ENCODE measurements at places on chromosomes 6 and 20.

- DNase-seq: no peak
These were observed 93.0 kb downstream of the NDUFAF5 start for GRCh38 chr20:13877793-13878192.

DNA sequence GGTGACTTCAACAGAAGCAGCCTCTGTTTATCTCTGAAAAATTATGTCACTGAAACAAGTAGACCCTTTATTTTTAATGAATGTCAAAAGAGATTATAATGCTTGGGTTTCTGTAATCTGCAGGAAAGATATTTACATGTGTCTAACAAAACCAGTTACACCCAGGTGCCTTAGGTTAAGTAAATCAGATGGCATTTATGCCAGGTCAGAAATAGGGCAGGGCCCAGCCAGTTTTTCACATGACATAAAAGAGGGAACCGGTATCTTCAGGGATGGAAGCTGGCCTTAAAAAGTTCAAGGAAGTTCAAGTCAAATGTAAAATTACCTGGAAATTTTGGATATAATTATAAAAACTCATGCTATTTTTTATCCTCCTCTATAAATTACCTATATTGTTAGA lies 14.2 kb upstream of the ENPP4 start:
- no peak for DNase-seq

- no peak for DNase-seq
These were observed 228.7 kb downstream of the BCKDHB start for GRCh38 chr6:80335121-80335531.

DNA sequence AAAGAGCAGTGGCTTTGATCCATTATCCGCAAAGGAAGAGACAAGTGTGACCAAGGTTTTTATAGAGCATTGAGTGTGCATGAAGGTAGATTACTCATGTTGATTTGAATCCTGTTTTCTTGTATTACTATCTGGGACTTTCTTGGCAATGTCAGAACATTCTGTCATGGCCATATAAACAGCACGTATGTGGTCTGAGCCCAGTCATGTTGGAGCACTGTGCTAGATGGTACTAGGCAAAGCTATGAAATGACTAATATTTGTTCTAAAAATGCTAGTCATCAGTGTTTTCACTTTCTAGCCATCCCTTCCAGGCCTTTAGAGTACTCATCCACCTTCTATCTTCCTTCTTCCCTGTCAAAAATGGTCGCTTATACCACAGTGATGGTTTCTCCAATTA lies 278.6 kb upstream of the FLRT3 start:
- no peak for DNase-seq

DNA sequence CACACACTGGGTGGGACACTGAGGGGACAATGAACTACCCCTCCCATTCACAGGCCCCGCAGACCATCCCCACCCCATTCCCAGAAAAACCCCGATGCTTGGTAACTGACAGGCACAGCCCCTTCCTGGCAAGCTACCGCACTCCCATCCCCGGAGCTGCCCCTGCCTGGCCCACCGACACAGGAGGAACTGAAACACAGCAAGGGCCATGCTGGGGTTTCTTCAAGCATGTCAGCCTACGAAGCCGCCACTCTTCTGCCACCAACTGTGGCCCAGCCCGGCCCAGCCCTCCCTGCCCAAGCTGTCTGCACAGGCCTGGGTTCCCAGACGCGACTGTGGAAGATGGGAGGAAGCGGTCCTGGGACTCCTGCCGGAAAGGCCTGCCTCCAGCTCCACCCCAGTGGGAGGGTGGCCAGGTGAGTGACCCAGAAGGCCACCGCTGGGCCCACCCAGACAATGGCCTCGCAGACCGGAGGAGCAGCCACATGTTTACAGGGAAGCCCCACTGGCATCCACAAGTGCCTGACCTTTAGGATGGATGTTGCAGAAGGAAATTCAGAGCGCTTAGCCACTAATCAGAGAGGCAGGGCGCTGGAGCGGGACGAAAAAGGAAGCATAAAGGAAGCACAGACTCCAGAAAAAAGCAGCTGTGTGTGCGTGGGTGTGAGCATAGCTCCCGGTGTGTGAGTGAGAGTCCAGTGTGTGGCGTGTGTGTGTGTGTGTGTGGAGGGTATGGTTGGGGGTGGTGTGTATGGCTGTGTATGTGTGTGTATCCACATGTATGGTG lies 91.6 kb downstream of the PRND start:
- no peak for DNase-seq

DNA sequence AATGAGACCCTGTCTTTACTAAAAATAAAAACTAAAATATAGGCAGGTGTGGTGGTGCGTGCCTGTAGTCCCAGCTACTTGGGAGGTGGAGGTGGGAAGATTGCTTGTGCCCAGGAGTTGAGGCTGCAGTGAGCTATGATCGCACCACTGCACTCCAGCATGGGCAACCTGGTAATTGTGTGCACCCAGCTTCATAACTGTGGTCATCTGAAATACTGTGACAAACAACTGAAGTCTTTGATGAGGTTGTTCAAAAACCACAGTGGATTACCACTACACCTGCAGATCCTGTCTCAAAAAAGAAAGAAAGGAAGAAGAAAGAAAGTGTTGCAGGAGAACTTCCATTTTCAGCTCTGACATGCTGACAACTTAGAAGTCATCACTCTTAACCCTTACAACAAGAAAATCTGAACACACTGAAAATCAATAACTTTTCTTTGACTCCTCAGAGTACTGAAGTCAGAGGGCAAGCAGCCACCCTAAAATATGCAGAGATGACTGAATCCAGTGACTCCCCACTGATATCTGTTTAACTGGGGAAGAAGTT lies 13.8 kb upstream of the ZBP1 start:
- DNase-seq: no peak

DNA sequence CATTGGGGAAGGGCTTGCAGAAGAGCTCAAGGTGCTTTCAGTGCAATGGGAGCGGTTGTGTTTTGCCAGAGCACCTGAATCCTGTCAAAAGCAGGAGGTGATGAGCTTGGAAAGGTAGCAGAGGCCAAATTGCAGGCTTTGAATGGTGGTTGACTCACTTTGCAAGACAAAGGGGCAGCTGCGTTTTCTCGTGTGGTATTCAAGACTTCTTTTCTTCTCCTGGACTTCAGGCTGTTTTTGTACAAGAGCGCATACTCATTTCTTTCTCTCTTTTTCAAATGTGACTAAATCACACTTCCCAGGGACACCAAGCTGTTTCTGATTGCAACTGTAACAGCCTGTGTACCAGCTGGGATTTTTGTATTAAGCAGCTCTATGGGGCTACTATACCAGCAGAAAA lies 32.3 kb downstream of the GHRH start:
- DNase-seq: no peak
